ENCODE measurements at places on chromosomes 3 and 15. TPM values are rescaled to one million over a fixed set of nuclear protein-coding genes. Genes with fewer than 3 reads are reported as not detected.

- H3K27ac ChIP-seq = no peak overlapping the region
- DNase-seq = no peak
Observed at GRCh38 chr3:141714671-141715070, 23.4 kb upstream of the RNF7 start.

DNA sequence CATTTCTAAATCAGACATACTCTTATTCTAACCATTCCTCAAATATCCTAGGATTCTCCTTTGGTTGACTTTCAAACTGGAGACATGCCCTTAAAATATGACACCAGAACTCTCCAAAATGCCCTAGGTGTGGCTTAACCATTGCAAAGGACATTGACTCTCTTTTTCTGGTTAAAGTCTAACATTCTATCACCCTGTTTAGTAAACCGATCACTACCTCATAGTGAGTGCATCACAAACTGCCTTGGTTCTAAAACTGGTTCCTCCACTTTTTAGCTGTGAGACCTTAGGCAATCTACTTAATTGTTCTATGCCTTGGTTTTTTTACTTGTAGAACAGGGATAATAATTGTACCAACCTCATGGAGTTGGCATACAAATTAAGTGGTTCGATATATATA, 224.3 kb downstream of the CDIN1 start:
- no peaks in the 10 kb centered on the region for H3K36me3 ChIP-seq
- H3K27ac ChIP-seq = no peak overlapping the region
- H3K4me3 ChIP-seq = no peak overlapping the region
- no peaks in the 10 kb centered on the region for H3K27me3 ChIP-seq
- no peak for DNase-seq

DNA sequence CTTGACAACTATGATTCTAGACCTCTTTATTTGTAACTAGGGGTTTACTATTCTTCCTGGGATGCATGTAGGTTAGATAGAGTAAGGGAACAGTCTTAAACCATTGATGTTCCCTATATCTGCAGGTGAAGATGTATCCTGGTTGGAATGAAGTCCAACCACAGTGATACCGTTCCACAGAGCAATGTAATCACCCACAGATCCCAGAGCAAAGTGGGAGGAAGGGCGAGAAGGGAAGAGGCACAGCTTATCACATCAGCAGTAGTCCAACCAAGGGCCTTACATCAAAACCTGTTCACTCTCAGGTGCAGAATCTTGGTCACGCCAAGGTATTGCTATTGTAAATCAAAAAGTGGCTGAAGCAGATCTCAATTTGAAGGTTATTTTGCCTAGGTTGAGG, 61.8 kb upstream of the LIPC start:
- H3K27me3 ChIP-seq = no peaks in the 10 kb centered on the region
- no peak overlapping the region for H3K4me3 ChIP-seq
- H3K4me1 ChIP-seq = no peaks in the 10 kb centered on the region
- no peak for DNase-seq
- no peaks in the 10 kb centered on the region for H3K36me3 ChIP-seq

DNA sequence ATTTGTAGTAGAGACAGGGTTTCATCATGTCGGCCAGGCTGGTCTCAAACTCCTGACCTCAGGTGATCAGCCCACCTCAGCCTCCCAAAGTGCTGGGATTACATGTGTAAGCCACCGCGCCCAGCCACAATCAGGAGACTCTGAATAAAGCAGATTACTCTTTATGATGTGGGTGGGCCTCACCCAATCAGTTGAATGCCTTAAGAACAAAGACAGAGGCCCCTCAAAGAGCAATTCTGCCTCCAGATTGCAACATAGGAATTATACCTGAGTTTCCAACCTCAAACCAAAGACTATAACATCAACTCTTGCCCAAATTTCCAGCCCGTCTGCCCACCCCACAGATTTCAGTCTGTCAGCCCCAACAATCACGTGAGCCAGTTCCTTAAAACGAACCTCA, 18.8 kb upstream of the FAM174B start:
- no peaks in the 10 kb centered on the region for H3K27me3 ChIP-seq
- no peak for DNase-seq
- H3K4me1 ChIP-seq = no peaks in the 10 kb centered on the region
- H3K4me3 ChIP-seq = no peak overlapping the region

GRCh38 chr3:80263260-80263659, 495.5 kb upstream of the ROBO1 start:
- H3K27me3 ChIP-seq = no peaks in the 10 kb centered on the region
- no peaks in the 10 kb centered on the region for H3K36me3 ChIP-seq
- peak; percentile 26 for DNase-seq
- H3K4me3 ChIP-seq = no peak overlapping the region

DNA sequence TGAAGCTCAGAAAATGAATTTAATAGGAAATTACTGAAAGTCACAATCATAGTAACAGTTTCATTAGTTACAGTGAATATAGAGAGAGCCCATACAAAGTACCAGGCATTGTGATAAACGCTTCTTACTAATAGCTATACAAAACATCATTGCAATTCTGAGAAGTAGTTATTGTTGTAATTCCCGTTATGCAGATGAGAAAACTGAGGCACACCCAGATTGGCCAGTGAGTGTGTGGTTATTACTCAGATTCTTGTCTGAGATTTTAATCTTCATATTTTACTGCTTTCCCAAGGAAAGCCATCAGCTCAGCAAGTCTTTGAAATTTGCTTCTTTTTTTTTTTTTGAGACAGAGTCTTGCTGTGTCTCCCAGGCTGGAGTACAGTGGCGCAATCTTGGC, 14.3 kb downstream of the FLNB start:
- no peak for DNase-seq
- no peaks in the 10 kb centered on the region for H3K36me3 ChIP-seq
- peaks cover 79% of the 10 kb centered on the region for H3K4me1 ChIP-seq
- peak overlapping the region; percentile 85 for H3K27ac ChIP-seq

DNA sequence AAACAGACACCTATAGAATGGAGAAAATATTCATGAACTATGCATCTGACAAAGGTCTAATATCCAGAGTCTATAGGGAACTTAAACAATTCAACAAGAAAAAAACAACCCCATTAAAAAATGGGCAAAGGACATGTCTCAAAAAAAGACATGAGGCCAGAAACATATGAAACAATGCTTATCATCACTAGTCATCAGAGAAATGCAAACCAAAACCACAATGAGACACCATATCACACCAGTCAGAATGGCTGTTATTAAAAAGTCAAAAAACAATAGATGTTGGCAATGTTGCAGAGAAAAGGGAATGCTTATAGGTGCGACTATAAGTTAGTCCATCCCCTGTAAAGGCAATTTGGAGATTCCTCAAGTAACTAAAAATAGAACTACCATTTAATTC, 11.4 kb upstream of the HDGFL3 start:
- no peaks in the 10 kb centered on the region for H3K36me3 ChIP-seq
- no peak for DNase-seq
- no peaks in the 10 kb centered on the region for H3K4me1 ChIP-seq
- H3K27me3 ChIP-seq = no peaks in the 10 kb centered on the region

DNA sequence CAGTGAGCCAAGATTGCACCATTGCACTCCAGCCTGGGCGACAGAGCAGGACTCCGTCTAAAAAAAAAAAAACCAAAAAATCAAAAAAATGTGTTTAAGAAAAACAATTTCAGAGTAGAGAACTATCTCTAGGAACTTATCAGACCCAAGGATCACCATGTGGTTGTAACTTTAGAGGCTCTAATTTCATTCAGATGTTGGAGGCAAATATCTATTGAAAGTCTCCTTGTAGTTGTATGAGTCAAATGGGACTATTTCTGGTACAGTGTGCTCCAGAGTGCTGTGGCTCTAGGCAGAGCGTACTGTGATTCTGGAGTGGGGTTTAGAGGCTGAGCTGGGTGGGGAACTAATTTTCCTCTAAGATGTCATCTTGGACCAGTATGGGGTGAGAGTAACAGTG, 398.7 kb downstream of the SHQ1 start:
- H3K27me3 ChIP-seq = peaks cover 17% of the 10 kb centered on the region
- H3K4me3 ChIP-seq = no peak overlapping the region
- no peak overlapping the region for H3K27ac ChIP-seq
- H3K36me3 ChIP-seq = no peaks in the 10 kb centered on the region

GRCh38 chr15:80462836-80463512, 58.8 kb downstream of the ARNT2 start:
- H3K27me3 ChIP-seq = no peaks in the 10 kb centered on the region
- H3K4me3 ChIP-seq = no peak overlapping the region
- no peak overlapping the region for H3K27ac ChIP-seq
- H3K36me3 ChIP-seq = no peaks in the 10 kb centered on the region

DNA sequence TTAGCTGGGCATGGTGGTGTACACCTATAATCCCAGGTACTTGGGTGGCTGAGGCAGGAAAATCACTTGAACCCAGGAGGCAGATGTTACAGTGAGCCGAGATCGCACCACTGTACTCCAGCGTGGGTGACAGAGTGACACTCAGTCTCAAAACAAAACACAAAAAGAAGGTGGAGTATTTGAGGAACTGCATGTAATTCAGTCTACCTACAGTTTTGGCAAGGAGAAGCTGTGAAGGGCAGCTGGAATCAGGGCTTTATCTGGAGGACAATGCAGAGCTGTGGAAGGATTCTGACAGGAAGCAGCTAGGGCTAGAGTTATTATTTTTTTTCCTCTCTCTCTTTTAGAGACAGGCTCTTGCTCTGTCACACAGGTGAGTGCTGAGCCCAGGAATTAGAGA, 6.8 kb downstream of the H1-8 start:
- DNase-seq = no peak
- H3K27ac ChIP-seq = no peak overlapping the region
- no peak overlapping the region for H3K4me3 ChIP-seq
- H3K27me3 ChIP-seq = no peaks in the 10 kb centered on the region
- H3K36me3 ChIP-seq = no peaks in the 10 kb centered on the region
- H3K4me1 ChIP-seq = 0 out of 2 replicates have a peak, but pooled peaks cover 3% of the 10 kb centered on the region

DNA sequence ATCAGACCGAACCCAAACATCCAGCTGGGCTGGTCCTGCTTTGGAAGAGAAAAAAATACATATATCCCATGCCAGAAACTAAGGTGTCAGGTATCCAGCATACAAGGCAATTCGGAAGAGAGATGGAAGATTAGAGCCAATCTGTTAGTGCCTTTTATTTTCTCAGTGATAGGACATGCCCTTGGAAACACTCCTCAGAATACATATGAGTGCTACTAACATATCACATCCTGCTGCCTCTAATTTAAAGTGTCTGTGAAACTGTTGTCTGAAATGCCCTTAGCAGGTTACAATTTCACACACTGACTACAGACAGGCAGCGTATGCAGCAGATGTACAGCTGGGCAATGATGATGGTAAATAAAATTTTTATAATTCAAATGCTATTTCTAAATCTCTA, 78.9 kb downstream of the RBPMS2 start:
- H3K27ac ChIP-seq = peak overlapping the region; percentile 33
- no peaks in the 10 kb centered on the region for H3K27me3 ChIP-seq
- no peak for DNase-seq
- 0 out of 2 replicates have a peak overlapping the region, but pooled peaks have one; percentile 74 for H3K4me3 ChIP-seq

GRCh38 chr3:71401695-71402231, 181.8 kb downstream of the FOXP1 start:
- H3K27ac ChIP-seq = no peak overlapping the region
- peaks cover 5% of the 10 kb centered on the region for H3K4me1 ChIP-seq
- H3K4me3 ChIP-seq = no peak overlapping the region

GRCh38 chr15:50886611-50887345, 21.7 kb upstream of the AP4E1 start:
- no peak for DNase-seq
- H3K27me3 ChIP-seq = no peaks in the 10 kb centered on the region
- no peak overlapping the region for H3K4me3 ChIP-seq
- no peaks in the 10 kb centered on the region for H3K4me1 ChIP-seq
- no peaks in the 10 kb centered on the region for H3K36me3 ChIP-seq

DNA sequence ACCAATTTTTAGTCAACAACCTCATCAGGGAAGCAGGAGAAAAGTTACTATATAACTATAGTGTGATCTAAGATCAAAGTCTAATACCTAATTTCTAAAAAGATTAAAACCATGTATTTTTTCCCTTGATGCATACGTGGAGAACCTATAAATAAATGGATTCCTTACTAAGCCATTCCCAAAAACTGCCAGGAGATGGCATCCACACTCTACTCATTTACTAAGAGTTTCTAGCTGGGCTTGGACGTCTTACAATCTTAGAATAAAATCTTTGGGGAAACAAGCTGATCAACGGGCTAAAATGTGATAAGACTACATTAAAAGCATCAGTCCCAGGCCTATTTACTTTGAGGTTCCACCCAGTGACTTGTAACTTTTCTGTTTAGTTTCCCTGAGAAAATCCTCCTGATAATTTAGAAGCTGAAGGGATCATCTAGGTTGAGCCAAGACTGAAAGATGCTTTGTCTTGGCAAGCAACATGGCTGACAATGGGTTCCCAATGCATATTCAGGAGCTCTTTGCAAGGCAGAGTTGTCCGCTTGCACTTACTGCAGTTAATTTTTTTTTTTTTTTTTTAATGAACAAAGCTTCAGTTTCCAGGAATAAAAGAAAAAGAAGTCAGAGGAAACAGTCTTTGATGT, 85.5 kb upstream of the FGF12 start:
- H3K36me3 ChIP-seq = no peaks in the 10 kb centered on the region
- H3K27me3 ChIP-seq = no peaks in the 10 kb centered on the region
- H3K4me1 ChIP-seq = peaks cover 7% of the 10 kb centered on the region
- no peak overlapping the region for H3K4me3 ChIP-seq
- DNase-seq = peak; percentile 76
- H3K27ac ChIP-seq = no peak overlapping the region

- H3K27me3 ChIP-seq = no peaks in the 10 kb centered on the region
- H3K4me1 ChIP-seq = no peaks in the 10 kb centered on the region
- H3K27ac ChIP-seq = no peak overlapping the region
- DNase-seq = no peak
- H3K36me3 ChIP-seq = no peaks in the 10 kb centered on the region
Observed at GRCh38 chr3:75983111-75983510, 197.8 kb upstream of the ZNF717 start.

- H3K4me3 ChIP-seq = no peak overlapping the region
- no peak overlapping the region for H3K27ac ChIP-seq
- no peak for DNase-seq
Observed at GRCh38 chr15:39959411-39959810, 25.5 kb downstream of the EIF2AK4 start.

DNA sequence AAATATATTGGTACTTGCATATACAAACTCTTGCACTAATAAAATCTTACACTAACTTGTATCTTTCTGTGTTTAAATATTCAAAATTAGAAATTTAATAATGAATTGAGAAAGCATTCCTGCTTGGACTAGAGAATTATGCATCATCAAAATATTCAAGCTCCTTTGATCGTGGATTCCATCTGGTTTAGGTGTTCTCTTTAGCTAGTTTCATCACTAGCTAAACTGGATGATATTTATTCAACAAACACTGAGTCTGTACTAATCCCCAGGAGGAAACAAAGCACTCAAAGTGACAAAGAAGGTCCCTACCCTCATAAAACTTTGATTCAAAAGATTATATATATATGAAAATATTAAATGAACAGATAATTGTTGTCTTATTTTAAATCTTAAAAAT, 1360.9 kb upstream of the ALCAM start:
- no peak overlapping the region for H3K27ac ChIP-seq
- no peaks in the 10 kb centered on the region for H3K36me3 ChIP-seq
- no peak overlapping the region for H3K4me3 ChIP-seq
- DNase-seq = no peak

Gene ADAMTS17
- total RNA-seq = 0.74 TPM

Gene HIGD2B
- total RNA-seq = not detected

Gene SERINC4
- total RNA-seq = not detected

Gene NCKIPSD
- total RNA-seq = 45.1 TPM

Gene PPP1R14D
- total RNA-seq = not detected

Gene XCR1
- not detected for total RNA-seq

Gene ITGB5
- total RNA-seq = 269 TPM

Gene PAK6
- total RNA-seq = 20.0 TPM

Gene APBA2
- 24.7 TPM for total RNA-seq
